ENCODE measurements at places on chromosomes 11 and 22.

DNA sequence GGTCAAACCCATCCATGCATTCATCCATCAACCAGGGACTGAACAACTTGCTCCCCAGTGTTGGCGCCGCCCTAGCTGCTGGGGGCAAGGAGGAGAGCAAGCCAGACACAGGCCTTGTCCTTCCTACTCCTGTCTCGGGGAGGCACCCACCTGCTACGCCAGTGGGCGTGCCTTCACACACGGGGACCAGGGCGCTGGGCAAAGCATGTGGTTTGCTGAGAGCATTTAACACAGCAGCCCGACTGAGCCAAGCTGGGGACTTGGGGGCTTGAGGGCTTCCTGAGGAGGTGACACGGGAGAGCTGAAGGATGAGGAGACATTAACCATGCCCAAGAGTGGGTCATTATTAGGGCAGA, 30.6 kb downstream of the CACNA1I start:
- no peak for DNase-seq

DNA sequence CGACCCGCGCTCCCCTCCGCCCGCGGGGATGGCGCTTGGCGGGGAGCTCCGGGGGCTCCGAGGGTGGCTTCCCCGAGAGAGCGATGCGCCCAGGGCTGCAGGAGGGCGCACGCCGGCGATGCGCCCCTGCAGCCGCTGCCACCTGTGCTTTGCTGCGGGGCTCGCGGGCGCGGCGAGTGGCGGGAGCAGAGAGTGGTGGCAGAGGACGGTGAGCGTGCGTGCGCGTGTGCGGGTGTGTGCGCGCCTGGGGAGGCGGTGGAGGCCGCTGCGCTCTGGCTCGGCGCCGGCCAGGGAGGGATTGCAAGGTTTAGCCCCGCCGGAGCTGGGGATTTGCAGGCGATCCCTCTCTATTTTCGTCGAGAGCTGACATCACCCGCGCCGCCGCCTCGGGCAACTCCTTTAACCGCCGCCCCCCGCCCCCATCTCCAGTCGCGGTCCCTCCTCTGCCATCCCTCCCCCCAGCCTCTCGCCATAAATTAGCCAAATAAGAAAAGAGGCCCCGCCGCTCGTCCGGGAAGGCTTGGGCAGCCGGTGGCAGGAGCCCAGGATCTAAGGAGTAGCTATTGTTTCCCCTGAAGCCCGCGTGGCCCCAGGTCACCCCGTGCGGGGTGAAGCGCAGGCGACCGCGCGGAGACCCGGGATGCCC, at the start of gene SLC1A2:
Gene SLC1A2, minus strand, starts transcription at position 375 of the 646 bp plus-strand sequence. CDS start 592 bp downstream, outside the sequence.
- no peak for DNase-seq

GRCh38 chr11:60847281-60847680, 5.4 kb downstream of the CCDC86 start:
- no peak for DNase-seq

DNA sequence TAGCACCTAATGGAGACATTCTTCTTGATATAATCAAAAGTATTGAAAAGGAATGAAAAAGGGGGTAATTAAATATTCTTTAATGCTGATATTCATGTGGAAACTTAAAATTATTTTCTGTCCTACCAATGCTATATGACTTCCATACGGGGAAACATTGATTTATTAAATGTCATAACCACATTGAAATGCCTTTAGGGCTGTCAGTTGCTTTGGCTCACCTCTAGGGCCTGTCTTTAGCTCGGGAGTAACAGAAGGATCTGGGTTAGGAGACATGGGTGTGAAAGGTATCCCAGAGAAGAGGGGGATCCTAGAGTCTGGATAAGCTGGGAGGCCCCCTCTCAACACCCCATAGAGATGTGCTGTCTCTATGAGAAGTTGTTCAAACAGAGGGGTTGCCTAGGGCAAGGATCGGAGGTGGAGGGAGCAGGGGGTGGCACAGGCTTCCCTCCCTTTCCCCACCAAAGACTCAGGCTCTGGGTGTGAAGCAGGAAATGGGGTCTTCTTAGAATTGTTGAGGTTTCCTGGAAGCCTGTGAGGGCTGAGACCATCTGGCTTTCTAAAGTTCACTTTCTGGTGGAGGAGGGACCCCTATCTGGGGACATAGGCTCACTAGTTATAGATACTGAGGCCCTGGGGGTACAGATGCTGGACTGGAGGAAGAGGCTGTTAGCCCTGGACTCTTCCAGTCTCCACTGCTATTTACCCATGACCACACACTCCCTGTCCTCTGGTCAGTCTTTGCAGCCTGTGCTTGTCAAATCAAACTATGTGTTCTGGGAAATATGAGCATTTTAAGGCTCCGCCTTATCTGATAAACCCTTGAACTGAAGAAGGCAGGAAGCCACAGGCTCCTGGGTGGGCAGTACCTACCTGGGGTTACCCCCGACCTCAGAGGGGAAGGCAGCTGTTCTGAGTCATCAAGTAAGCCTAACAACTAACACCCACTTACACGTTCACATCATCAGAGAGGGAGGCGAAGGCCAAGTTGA, 55.8 kb upstream of the RRAS2 start:
- DNase-seq, result no peak

DNA sequence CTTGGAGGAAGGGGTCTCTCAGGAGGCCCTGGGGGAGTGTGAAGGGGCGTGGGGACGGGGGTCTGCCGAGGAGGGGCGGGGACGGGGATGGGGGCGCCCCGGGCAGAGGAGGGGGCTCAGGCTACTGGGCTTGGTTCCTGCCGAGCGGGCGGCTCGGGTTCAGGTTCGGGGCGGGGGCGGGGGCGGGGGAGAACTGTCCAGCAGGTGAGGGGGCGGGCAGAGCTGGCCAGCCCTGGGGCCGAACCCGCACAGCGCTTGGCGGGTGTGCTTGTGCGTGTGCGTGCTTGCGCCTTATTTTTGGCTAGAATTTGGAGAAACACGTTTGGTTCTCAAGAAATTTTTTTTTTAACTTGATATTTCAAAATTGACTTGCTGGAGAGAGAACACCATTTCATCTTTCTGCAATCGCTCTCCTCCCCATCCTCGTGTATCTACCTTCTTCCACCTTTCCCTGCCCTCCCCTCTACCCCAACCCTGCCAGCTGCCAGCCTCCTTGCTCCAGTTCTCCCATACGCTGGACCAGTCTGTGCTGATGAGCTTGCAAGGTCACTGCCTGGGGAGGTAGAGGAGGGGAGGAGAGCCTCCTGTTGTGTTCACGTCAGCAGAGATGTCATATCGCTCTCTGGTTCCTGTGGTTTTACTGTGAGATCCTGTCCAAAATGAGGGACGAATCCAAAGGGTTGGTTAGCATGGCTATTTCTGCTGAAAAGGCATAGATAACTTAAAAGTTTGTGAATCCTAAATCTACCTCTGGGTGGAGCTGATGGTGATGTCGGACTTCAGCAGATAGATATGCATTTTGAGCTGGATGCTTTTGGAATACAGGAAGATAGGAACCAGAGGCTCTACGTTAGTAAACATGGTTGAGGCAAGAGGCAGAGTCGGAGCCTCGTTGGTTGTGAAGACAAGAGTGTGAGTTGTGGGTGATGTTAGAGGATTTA, 668 bp downstream of the MADD start:
- peak; percentile 56 for DNase-seq

GRCh38 chr22:44111562-44112155, 69.1 kb upstream of the PARVG start:
- no peak for DNase-seq

DNA sequence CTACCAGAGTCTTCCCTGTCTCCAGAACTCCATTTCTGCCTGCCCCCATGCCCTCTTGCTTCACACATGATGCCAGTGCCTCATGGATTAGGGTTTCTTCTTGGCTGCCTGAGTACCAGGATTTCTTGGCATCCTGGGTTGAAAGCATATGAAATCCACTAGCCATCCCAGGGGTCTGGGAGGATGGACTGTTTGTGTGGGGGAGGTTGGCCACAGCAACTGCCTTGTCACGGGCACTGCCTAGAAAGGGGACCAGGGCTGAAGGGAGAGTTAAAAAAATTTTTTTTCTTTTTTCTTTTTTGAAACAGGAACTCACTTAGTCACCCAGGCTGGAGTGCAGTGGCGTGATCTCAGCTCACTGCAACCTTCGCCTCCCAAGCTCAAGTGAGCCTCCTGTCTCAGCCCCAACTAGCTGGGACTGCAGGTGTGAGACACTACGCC, 4.2 kb downstream of the USP35 start:
- no peak for DNase-seq

Measured in hematopoietic multipotent progenitor cell treated with erythropoietin and hydrocortisone succinate and interleukin-3 and kit ligand, for 17 days (in vitro differentiated cells).